ENCODE measurements at places on chromosomes 7 and 10. TPM values are rescaled to one million over a fixed set of nuclear protein-coding genes. Genes with fewer than 3 reads are reported as not detected.

DNA sequence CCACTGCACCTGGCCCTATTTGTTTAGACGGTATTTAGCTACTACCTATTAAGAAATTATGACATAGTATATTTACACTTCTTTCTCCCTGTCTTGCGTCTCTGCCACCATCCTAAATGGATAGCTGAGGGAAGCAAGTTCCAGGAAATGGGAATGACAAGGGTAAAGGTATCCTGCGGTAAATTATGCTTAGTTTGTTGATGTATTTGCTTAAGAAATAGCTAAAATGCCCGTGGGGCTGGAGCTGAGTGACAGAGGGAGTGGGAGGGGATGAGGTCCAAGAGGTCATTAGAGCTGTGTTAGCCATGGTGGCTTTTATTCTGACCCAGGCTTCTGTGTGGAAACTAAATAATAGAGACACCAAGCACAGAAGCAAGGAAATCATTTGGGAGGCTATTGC is 29.0 kb upstream of the UBE2D1 start:
- H3K4me3 ChIP-seq: no peak overlapping the region
- no peak overlapping the region for H3K27ac ChIP-seq
- DNase-seq: no peak
- H3K4me1 ChIP-seq: no peaks in the 10 kb centered on the region
- H3K27me3 ChIP-seq: no peaks in the 10 kb centered on the region

- DNase-seq: no peak
- H3K4me1 ChIP-seq: peaks cover 8% of the 10 kb centered on the region
- peak overlapping the region; percentile 64 for H3K27ac ChIP-seq
Observed at GRCh38 chr10:72174297-72174662, 41.5 kb upstream of the ANAPC16 start.

DNA sequence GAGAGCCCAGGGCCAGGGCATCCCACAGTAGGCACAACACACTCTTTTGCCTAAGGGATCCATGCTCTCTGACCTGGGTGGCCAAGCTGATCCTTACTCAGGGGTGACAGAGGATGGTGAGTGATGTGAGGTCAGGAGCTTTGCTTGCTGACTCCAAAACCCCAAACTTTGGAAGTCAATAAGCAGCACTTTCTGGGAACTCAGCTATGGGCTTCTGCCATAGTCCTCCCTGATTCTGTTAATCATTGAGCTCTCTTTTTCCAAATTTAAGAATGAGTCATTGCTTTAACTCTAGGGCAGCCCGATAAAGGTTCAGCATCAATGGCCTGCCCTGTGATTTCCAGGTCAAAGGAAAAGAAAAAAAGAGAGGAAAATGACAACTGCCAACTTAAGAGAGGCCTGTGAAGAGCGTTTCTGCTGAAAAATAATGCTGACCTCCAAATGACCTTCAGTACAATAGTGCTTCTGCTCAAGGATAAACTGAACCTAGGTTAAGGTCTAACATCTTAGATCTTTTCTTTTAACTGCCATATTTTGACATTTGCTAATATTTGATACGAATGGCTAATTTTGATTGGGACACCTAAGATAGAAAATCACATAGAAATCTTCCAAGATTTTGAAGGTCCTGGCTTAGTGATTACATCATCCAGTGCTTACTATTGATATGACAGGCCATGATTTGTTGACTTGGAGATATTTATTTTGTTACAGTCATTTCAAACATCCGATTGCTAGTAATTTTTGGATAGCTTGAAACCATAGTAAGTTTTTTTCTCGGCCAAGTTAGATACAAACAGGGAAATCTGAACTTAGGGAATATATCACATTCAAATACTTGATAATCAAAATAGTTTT is 20.8 kb upstream of the RELN start:
- H3K36me3 ChIP-seq: no peaks in the 10 kb centered on the region
- no peaks in the 10 kb centered on the region for H3K4me1 ChIP-seq
- DNase-seq: no peak
- H3K27ac ChIP-seq: no peak overlapping the region
- no peak overlapping the region for H3K4me3 ChIP-seq

GRCh38 chr7:90119178-90119971 is 34.9 kb upstream of the STEAP1 start:
- no peaks in the 10 kb centered on the region for H3K4me1 ChIP-seq
- peak overlapping the region; percentile 77 for H3K27ac ChIP-seq
- DNase-seq: peak; percentile 67
- H3K4me3 ChIP-seq: peak overlapping the region; percentile 59
- peaks cover 3% of the 10 kb centered on the region for H3K27me3 ChIP-seq

- peak; percentile 40 for DNase-seq
- no peaks in the 10 kb centered on the region for H3K27me3 ChIP-seq
- H3K4me3 ChIP-seq: no peak overlapping the region
- H3K4me1 ChIP-seq: peaks cover 28% of the 10 kb centered on the region
- H3K27ac ChIP-seq: no peak overlapping the region
- no peaks in the 10 kb centered on the region for H3K36me3 ChIP-seq
Observed at GRCh38 chr7:31000161-31000693, 36.5 kb downstream of the GHRHR start.

DNA sequence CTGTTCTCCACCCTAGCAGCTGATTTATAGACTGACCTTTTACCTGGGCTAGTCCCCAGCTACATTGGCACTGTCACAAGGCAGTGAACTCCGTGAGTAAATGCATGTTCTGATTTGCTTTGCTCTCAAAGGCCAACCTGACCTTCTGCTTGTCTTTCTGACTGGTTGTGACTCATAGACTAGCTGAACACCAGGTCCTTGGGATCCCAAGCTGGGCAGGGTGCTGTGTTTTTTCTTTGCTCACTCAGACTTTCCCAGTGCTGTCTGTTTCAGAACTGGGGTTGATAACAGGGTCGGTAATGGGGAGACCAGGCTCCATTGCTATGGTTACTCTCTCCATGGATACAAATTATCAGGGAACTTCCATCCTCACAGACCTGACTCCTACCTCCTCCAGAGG is 35.0 kb downstream of the EVX1 start:
- no peak overlapping the region for H3K4me3 ChIP-seq
- H3K4me1 ChIP-seq: no peaks in the 10 kb centered on the region

- H3K36me3 ChIP-seq: no peaks in the 10 kb centered on the region
- no peaks in the 10 kb centered on the region for H3K4me1 ChIP-seq
- DNase-seq: no peak
- H3K27ac ChIP-seq: no peak overlapping the region
- no peaks in the 10 kb centered on the region for H3K27me3 ChIP-seq
Observed at GRCh38 chr10:90462749-90463470, 394.9 kb downstream of the HTR7 start.

GRCh38 chr7:94580601-94581000 is 71.0 kb downstream of the CASD1 start:
- peaks cover 12% of the 10 kb centered on the region for H3K4me1 ChIP-seq
- H3K36me3 ChIP-seq: peaks cover 22% of the 10 kb centered on the region
- H3K27ac ChIP-seq: no peak overlapping the region
- no peaks in the 10 kb centered on the region for H3K27me3 ChIP-seq
- no peak for DNase-seq
- H3K4me3 ChIP-seq: no peak overlapping the region

- DNase-seq: no peak
- no peaks in the 10 kb centered on the region for H3K36me3 ChIP-seq
- H3K27me3 ChIP-seq: no peaks in the 10 kb centered on the region
- H3K4me1 ChIP-seq: no peaks in the 10 kb centered on the region
- H3K4me3 ChIP-seq: no peak overlapping the region
Observed at GRCh38 chr10:44343843-44344242, 41.1 kb downstream of the CXCL12 start.

GRCh38 chr10:30043476-30044270 is 15.7 kb downstream of the JCAD start:
- peaks cover 50% of the 10 kb centered on the region for H3K27me3 ChIP-seq
- no peak overlapping the region for H3K4me3 ChIP-seq
- peaks cover 42% of the 10 kb centered on the region for H3K4me1 ChIP-seq
- H3K27ac ChIP-seq: no peak overlapping the region

- H3K4me1 ChIP-seq: no peaks in the 10 kb centered on the region
- no peak overlapping the region for H3K4me3 ChIP-seq
- no peak for DNase-seq
- H3K27me3 ChIP-seq: no peaks in the 10 kb centered on the region
- H3K27ac ChIP-seq: no peak overlapping the region
Observed at GRCh38 chr10:84147347-84147746, 8.0 kb downstream of the GHITM start.

GRCh38 chr7:47937065-47937687 is 11.1 kb downstream of the PKD1L1 start:
- H3K36me3 ChIP-seq: peaks cover 27% of the 10 kb centered on the region
- peak overlapping the region; percentile 1 for H3K27ac ChIP-seq
- DNase-seq: no peak
- H3K27me3 ChIP-seq: no peaks in the 10 kb centered on the region
- peaks cover 35% of the 10 kb centered on the region for H3K4me1 ChIP-seq
- no peak overlapping the region for H3K4me3 ChIP-seq

DNA sequence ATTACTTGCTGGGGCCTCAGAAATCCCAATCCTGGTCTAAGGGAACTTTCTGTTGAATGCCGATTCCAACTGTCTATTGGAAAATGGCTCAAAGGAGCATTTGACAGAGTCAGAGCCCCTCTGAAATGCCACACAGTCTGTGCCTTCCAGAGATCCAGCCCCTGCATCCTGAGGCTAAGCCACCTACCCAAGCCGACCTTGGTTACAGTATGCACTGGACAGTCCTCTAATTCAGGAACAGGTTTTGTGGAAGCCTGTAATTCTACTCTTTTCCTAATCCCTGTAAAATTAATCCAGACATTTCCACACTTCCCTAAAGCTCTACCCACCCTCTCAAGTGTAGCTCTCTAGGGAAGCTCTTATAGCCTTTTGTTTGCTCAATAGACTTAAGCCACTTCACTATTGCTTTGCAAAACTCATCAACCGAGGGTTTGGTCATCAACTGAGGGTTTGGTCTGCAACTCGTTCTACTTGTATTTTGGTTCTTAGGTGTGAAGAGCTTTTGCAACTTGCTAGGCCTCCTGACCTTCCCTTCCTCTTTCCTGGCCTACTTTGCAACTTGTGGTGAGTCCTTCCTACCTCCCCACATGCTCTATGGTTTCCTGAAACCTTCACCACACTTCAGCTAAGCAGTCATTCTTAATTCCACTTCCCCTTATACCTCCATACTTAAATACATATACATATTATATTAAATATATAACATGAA is 364.8 kb downstream of the SFMBT2 start:
- H3K4me1 ChIP-seq: no peaks in the 10 kb centered on the region
- DNase-seq: no peak
- no peaks in the 10 kb centered on the region for H3K36me3 ChIP-seq
- H3K4me3 ChIP-seq: no peak overlapping the region

DNA sequence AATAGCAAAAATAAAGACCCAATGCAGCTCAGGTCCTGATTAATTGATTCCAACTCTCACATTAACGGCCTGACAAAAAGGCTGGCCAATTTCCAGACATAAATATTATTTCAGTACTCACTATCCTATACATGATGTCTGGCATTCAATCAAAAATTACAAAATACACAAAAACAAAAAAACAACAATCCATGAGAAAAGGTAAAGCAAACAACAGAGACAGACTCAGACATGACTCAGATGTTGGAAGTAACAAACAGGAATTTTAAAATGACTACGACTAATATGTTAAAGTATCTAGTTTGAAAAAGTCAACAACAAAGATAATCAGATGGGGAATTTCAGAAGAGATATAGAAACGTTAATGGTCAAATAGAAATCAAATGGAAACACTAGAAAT is 152.8 kb downstream of the AMPH start:
- no peak for DNase-seq
- no peak overlapping the region for H3K27ac ChIP-seq
- H3K4me1 ChIP-seq: no peaks in the 10 kb centered on the region
- no peak overlapping the region for H3K4me3 ChIP-seq

DNA sequence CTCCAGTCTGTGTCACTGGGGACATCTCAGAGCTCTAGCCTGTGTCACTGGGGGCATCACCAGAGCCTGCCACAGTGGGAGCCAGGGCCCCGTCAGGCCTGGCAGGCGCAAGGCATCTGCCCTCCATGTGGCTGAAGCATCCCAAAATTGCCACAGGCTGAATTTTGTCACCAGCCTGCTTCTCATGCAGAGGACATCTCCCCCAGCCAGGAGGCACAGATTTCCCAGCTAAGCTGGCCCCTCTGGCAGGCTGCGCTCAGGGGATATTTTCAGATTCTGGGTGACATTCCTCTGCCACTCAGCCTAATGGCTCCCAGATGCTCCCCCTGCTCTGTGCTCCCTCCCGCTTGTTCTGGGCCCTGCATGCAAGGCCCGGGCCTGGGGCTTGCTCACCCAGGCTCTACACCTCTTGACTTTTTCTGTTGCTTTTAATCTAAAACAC is 64.6 kb downstream of the COL13A1 start:
- DNase-seq: no peak
- H3K36me3 ChIP-seq: no peaks in the 10 kb centered on the region
- H3K4me1 ChIP-seq: peaks cover 12% of the 10 kb centered on the region
- H3K27ac ChIP-seq: peak overlapping the region; percentile 54

DNA sequence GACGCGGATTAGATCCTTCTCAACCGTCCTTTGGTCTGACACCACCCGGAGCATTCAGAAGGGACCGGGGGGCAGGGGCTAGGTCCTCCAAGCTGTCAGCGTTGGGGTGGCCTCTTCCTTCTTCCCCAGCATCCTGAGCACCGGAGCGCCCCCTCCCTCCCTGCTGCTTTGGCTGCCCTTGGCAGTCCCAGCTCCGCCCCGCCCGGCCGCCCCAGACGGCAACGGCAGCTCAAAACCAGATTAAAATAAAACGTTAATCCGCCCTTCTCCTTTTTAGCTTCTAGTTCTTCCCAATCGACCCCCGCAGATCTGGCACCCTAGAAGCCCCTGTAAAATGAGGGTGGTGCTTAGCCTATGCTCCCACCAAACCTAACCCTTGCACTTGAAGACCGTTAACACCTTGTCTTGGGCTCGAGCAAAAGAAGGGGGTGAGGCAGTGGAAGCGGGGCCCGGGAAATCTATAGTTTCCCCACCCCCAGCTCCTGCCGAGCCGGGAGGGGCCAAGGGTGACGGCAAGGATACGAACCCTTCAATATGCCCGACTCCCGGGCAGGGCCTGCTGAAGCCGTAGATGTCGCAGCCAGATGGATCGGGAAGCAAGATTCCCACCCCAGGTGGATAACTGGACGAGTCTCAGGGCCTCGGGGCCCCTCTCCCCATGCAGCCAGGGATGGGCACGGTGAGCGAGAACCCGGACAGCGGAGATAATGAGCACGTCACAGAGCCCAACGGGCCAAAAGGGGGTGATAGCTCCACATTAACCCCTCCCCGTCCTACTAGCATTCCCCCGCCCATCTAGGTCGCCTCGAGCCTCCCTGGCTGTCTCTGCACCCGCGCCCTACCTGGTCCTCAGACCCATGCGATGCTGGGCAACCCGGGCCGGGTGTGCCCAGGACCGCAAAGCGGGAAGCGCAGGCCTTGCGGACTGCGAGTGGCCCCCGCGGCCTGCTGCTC is 169.7 kb downstream of the NRF1 start:
- peak overlapping the region; percentile 40 for H3K4me3 ChIP-seq
- peaks cover 79% of the 10 kb centered on the region for H3K27me3 ChIP-seq
- H3K36me3 ChIP-seq: no peaks in the 10 kb centered on the region
- no peak for DNase-seq

GRCh38 chr10:1412531-1413189 is 324.7 kb downstream of the ADARB2 start:
- no peaks in the 10 kb centered on the region for H3K4me1 ChIP-seq
- no peaks in the 10 kb centered on the region for H3K36me3 ChIP-seq
- no peak for DNase-seq
- no peak overlapping the region for H3K4me3 ChIP-seq
- H3K27ac ChIP-seq: no peak overlapping the region

NEUROG3 gene
- total RNA-seq: not detected

AKR1E2 gene
- total RNA-seq: 3.1 TPM

OPALIN gene
- not detected for total RNA-seq

MSANTD7 gene
- total RNA-seq: 6.1 TPM

CACNA2D1 gene
- total RNA-seq: 131 TPM

TM9SF3 gene
- 62.8 TPM for total RNA-seq

CPN1 gene
- total RNA-seq: not detected

EIF3B gene
- total RNA-seq: 65.9 TPM

All from heart right ventricle (tissue), 16 donors.